ENCODE measurements at places on chromosomes 5 and 9.

DNA sequence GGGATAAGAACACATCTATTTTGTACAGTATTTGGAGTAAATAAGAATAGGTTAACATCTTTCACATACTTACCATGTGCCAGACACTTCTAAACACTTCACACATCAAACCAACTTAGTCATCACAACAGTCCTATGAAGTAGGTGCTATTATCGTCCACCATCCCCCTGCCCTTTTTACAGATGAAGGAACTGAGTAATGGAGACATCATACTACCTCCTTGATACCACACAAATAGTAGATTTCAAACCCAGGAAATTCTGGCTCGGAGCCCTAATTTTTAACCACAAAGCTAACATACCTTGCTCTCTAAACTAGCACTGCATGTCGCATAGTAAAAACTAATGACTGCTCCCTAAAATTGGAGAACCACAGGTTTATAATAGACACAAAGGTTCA is 4.2 kb upstream of the ZNF366 start:
- no peak for DNase-seq

GRCh38 chr5:33675958-33676464 is 215.8 kb downstream of the ADAMTS12 start:
- no peak for DNase-seq

GRCh38 chr9:133048595-133048994 is 13.2 kb upstream of the CEL start:
- DNase-seq: no peak

GRCh38 chr9:130927995-130928900 is 10.8 kb downstream of the FIBCD1 start:
- no peak for DNase-seq

DNA sequence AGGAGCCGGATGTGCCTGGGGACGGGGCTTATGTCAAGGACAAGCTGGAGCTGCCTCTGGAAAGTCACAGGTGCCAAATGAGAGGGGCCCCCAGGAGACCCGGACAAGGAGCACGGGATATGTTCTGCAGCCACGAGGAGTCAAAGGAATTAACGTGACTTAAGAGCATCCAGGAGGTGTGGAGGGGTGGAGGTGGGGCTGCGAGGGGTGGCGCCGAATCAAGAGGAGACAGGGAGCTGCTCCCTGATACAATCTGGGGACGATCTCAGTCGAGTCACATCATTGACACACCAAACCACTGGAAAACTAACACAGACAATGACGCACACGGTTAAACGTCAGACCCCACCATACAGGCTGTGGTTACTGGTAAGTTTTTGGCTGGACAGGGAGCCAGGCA is 10.4 kb downstream of the CCDC127 start:
- DNase-seq: no peak

- DNase-seq: no peak
Observed at GRCh38 chr5:952597-953271, 55.9 kb upstream of the NKD2 start.

DNA sequence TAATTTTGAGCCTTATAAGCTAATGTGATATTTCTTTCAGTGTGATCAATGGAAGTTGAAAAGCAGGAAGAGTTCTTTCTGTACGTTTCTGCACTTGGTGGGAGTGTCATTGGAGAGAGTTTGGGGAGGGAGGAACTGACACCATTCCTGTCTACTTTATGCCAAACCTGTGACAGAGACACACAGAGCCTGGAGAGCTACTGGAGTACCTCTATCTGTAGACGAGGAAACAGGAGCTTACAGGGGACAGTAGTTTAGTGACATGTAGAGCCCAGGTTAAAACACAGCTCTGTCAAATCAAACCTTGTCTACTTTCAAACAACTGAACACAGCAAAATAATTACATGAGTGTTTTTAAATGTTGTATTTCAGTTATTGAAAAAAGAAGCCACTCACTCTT is 103.6 kb downstream of the PDE4D start:
- DNase-seq: no peak

GRCh38 chr5:122870219-122870856 is 24.9 kb downstream of the SNX24 start:
- no peak for DNase-seq

DNA sequence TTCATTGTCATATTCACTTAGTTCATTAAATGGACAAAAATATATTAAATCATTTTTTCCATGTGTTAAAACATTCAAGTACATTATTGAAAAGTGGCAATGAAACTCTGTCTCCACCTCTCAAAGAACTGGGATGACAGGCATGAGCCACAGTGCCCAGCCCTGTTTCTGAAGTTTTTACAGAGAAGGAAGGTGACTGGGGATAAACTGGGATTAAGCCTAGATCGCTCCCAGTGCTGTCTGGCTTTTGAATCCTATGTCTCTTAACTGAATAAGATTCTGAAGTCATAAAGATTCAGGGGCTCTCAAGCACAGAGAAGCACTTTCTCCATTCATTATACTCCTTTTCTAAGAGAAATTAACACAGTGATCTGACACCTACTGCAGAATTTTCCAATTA is 88.3 kb downstream of the SLC38A9 start:
- DNase-seq: no peak

DNA sequence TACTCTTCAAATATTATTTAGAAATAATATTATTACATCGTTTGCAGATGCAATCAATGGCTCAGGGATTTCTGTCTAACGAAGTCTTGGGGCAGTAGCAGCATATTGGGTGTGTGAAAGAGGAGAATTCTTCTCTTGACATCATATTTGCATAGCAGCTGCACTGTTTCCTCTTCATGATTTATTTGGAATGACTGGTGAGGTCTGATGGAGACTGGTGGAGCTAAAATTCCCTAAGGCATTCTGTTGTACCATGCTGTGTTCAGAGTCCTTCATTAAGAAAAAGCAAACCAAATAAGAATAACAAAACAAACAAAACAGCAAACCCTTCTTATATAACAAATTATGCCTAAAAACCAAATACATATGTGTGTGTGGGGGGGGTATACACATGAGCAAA is 177.6 kb downstream of the DIRAS2 start:
- DNase-seq: no peak

DNA sequence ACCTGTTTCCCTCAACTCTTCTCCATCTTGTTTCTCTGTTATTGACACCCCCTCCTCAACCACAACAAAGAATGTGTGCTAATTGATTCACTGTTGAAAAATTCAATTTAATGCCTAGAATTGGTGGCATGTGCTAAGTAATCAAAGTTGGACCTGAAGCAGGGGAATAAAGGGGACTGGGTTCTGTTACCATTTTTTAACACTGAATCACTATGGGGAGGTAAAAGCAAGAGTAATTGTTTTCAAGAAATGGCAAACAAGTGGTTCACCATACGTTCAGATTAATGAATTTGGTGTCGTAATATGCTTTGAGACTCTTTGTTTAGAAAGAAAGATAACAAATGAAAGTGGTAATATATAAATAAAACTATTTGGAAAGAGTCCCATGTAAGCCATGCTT is 17.0 kb upstream of the SSBP2 start:
- DNase-seq: no peak

DNA sequence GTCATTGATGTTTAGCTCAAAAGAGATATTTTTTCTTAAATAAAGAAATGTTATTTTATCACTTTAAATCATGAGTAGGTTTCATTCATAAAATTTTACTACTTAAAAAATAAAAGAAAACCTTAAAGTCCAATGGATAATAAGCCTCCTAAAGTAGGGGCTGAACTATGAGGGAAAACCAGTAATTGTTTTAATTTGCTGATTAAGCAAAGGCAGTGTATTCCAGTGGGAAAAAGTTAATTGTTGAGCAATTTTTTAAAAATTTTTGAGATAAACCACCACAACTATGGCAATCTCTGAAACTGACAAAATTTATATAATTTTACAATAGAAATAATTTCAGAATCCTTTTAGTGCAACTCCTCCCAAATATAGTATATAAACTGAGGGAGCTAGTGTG is 195.0 kb downstream of the FBXO4 start:
- DNase-seq: no peak

GRCh38 chr9:134035041-134036039 is 10.1 kb downstream of the BRD3OS start:
- no peak for DNase-seq

DNA sequence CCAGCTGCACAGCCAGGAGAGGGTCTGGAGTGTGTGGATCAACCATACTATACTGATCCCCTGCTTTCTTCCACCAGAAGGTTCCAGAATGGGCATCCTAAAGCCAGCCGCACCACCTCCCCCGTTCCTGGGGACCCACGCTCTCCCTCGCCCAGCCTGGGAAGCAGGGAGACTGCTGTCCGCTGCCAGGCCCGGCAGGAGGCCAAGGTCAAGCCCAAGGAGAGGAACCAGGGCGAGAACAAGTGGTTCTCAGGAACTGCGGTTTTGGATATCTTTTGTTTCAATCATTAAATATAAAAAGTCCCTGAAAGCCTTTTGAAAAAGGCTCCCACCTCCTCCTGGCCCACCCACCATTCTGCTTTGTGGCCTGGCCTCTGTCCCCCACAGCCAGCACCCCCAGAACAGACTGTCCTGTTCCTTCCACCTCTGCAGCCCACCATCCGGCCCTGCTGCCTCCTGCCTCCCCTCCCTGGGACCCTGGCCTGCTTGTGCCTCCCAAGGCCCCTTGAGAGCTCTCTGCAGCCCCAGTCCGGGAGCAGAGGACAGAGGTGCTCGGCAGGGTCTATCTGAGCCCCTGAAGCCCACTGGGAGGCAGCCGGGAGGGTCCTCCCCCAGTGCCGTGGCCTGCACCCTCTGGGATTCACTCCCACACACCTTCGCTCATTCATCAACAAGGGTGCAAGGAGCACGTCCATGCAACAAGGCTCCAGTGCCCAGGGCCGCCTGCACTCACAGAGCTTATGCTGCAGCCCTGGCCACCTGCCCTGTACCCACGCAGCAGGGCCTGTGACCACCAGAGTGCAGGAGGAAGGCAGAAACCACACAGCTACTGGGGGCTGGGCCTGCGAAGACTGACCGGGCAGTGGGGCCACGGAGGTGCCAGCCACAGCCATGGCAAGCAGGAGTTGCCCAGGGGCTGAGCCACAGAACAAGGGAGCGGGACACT is 614 bp upstream of the LCN6 start:
- no peak for DNase-seq

GRCh38 chr5:111313017-111313724 is 89.0 kb downstream of the CAMK4 start:
- DNase-seq: no peak

DNA sequence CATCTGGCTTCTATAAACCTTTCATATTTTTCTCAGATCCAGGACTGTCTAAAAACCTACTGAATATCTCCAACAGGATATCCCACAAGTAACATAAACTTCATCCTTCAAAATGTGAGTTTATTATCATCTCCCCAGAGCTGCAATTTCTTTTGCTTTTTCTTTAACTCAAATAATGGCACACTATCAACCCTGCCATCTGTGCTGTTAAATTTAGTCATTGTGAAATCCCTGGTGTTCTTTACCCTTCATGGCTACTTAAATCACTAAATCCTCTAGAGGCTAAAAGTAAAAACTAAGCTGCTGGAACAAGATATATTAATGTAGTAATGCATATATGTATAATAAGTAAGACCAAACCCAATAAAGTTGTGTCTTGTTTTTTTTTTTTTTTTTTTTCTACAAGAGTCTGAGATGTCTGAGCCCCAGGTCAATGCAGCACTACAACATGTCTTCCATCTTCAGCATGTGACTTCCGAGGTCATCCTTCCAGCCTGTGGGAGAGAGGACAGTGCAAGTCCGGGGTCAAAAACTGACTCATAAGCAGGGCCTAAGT is 362.9 kb downstream of the ADGRV1 start:
- no peak for DNase-seq

DNA sequence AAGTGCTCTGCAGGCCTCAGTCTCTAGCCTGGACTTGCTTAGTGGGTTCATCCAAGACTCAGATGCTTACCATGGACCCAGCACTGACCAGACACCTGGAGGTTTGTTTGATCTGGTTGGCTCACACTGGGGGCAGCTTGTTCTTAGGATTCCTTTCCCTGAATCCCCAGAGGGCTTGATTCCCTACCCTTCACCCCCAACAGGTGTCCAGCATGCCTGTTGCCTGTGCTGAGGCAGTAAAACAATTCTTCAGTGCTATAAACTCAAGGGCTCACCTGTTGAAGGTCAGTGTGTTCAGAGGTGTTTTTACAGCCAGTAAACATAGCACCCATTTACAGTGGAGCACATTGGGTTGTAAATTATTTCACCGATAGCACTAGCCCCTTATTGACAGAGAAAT is 123.8 kb upstream of the KLF4 start:
- no peak for DNase-seq

GRCh38 chr9:126607731-126608130 is 6.0 kb upstream of the LMX1B start:
- no peak for DNase-seq

- DNase-seq: no peak
Observed at GRCh38 chr9:98378794-98379193, 123.3 kb upstream of the TBC1D2 start.

DNA sequence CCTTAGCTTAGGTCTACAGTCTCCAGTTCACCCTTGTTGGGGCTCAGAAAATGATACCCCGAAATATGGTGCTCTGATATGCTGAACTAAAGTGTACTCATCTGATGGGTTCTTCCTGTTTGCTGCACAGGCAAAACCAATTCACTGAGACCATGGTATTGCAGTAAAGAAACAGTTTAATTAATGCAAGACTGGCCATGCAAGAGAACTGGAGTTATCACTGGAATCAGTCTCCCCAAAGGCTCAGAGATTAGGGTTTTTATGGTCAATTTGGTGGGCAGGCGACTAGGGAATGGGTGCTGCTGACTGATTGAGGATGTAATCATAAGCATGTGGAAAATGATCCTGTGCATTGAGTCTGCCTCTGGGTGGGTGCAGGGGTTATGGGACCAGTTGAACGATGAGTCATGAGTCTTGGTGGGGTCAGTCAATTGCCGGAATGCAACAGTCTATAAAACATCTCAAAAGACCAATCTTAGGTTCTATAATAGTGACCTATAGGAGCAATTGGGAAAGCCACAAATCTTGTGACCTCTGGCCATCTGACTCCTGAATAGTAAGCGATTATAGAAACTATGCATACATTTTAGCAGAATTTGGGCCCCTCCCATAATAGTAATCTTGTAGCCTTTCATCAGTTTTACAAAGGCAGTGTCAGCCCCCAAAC is 113.0 kb upstream of the ANKRD55 start:
- no peak for DNase-seq

GRCh38 chr5:92927291-92927778 is 653.7 kb downstream of the NR2F1-AS1 start:
- DNase-seq: no peak

All from activated CD4-positive, CD25-positive, alpha-beta regulatory T cell (primary cell).